ENCODE measurements at places on chromosomes 6 and 20.

GRCh38 chr6:83439201-83439600 is 8.3 kb upstream of the ME1 start:
- DNase-seq = no peak

DNA sequence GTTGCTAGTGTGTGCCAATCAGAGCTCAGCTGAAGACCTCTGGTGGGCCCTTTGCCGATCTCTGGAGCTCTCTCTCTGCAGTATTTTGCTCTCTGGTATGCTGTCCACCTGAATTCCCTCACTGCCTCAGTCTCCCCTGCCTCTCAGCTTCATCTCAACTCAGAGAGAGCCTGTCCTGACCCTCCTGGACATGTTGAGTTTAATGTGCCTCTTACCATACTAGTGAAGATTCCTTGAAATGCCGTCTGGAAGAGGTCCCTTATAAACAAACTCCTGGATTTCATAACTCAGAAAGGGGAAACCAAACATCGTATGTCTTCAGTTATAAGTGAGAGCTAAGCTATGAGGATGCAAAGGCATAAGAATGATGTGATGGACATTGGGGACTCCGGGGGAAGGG is 231.1 kb upstream of the ZNF217 start:
- DNase-seq = no peak

DNA sequence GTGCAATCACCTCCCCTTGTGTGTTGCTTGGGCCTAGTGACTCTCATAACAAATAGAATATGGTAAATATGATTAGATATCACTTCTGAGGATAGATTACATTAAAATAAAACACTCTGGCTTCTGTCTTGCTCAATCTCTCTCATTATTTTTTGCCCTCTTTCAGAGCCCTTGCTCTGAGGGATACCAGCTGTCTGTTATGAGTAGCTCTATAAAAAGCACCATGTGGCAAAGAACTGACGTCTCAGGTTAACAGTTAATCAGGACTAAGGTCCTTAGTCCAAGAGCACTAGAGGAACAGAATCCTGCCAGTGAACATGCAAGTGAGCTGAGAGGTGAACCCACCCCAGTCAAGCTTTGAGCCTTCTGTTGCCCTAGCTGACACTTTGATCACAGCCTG is 402.2 kb upstream of the HTR1E start:
- no peak for DNase-seq

DNA sequence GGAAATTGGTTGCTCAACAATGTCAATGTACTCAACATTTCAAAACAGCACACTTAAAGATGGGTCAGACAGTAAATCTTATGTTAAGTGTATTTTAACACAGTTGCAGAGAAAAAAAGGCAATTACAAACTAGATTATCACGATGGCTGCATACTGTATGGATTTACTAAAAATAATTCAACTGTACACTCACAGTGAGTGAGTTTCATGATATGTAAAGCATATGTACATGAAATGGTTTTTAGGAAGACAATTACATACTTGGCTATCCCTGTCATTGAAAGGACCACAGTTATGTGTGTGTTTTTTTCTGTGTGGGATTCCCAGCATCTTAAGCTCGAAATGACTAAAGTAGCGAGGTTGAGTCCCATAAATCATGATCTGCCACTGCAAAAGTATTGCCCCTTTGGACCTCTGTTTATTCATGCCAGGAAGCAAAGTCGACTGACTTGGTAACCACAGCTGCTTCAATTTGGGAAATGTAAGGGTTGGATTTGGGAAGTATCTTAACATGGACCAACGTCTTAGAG is 5.5 kb upstream of the SALL4 start:
- no peak for DNase-seq

DNA sequence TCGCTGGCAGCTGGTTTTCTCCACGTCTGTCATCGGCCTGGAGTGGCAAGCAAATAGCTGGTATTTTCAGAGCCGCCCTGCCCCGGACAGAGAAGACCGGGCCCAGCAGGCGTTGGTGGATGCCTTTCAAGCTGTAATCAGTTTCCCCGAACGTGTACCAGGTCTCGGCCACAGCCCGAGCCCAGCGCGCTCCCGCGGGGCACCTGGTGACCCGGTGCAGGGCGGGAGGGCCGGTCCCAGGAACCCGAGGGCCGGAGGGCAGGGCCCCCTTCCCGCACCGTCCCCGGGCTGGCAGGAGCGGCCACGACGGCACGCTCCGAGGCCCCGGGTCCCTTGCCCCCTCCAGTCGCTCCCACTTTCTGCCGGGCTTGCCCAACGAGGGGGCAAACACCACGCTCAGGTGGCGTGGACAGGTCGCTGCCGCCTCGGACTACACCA is 348 bp upstream of the PYGB start:
- DNase-seq = no peak

DNA sequence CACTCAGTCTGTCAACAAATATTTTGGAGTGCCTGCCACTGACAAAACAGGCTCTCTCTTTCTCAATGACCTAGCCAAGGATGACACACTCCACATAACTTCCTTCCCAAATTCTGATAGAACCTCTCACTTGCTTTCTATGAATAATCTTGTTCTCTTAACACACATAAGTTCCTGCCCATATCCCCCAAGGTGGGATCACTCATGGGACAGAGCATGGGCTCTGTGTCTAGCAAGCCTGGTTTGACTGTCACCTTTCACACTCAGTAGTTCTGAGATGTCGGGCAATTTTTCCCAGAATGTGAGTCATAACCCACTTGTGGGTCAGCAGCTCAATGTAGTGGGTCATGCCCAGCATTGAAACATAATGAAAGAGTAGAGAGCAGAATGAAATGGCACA is 78.1 kb downstream of the LRFN2 start:
- no peak for DNase-seq

- no peak for DNase-seq
These were observed 3.0 kb upstream of the HUS1B start for GRCh38 chr6:659716-660581.
